Activated CD4-positive, alpha-beta T cell treated with anti-CD3 and anti-CD28 coated beads, Interleukin-2, amount 10 ng/mL, durations not matched to agents 7 days and 5 days (primary cell): ENCODE measurements at places on chromosomes 7 and 10.

DNA sequence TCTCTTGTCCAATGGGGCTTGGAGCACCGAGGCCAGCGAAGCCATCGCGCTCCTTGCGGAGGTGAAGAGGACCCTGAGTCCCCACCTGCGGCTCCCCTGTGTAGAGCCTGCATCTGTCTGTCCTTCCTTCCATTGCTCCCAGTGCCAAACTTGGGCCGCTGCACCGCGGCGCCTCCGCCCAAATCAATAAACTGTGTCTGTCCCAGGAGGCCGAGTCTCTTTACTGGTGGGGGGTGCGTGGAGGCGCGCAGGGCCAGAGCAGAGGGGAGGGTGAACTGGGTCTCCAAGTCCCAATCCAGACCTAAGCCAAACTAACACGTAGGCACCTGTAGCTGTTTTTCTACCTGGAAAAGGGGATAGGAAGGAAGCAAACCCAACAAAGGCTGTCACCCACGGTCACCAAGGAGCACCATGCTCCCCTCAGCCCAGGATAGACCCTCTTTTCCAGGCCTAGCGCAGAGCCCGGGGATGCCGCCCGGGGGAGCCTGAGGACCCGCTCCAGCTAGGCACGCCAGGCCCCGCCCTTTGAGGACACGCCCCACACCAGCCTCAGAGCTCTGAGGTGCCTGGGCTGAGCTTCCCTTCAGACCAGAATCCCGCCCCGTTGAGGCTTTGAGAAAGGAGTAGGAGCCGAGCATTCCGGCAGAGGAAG lies 1.2 kb upstream of the CHAT start:
- DNase-seq, result no peak

DNA sequence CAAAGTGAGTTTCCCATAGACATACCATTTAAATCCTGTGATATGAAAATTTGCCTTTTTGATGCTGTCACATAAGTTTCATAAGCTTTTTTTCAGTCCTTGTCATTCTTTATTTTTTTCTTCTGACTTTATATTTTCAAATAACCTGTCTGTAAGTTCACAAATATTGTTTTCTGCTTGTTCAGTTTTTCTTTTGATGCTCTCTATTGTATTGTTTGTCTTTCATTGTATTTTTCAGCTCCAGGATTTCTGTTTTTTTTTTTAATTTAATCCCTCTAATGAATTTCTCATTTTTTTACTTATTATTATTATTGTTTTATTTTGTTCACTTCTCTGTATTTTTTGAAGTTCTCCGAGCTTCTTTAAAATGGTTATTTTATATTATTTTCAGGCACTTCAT lies 623.4 kb downstream of the CNTNAP2 start:
- no peak for DNase-seq

GRCh38 chr7:69363136-69363535 lies 235.1 kb upstream of the AUTS2 start:
- DNase-seq, result no peak

- no peak for DNase-seq
These were observed 255.9 kb downstream of the DNAJB9 start for GRCh38 chr7:108825581-108825909.

GRCh38 chr10:78568620-78569019 lies 500.1 kb upstream of the ZMIZ1 start:
- DNase-seq, result no peak

GRCh38 chr7:118918556-118918955 lies 694.1 kb downstream of the ANKRD7 start:
- DNase-seq, result no peak

GRCh38 chr10:110110338-110110737 lies 97.1 kb upstream of the MXI1 start:
- DNase-seq, result no peak

DNA sequence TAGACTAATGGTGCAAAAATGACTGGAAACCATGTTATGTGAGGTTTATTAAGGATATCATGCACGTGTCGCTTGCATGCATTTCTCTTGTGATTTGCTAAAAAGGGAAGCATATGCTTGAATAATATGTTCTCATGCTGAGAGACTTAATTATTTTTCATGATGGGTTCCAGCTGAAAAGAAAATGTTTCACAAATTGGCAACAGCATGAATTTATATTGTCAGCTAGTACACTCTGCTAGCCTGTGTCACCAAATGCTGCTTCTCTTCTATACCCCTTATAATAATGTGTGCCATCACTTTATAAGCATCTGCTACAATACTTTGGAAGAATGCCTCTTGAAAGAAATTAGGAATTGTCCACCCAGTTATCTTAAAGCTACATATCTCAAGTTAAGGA lies 63.0 kb downstream of the GNAI1 start:
- no peak for DNase-seq

GRCh38 chr7:47350425-47350824 lies 231.5 kb downstream of the TNS3 start:
- no peak for DNase-seq

DNA sequence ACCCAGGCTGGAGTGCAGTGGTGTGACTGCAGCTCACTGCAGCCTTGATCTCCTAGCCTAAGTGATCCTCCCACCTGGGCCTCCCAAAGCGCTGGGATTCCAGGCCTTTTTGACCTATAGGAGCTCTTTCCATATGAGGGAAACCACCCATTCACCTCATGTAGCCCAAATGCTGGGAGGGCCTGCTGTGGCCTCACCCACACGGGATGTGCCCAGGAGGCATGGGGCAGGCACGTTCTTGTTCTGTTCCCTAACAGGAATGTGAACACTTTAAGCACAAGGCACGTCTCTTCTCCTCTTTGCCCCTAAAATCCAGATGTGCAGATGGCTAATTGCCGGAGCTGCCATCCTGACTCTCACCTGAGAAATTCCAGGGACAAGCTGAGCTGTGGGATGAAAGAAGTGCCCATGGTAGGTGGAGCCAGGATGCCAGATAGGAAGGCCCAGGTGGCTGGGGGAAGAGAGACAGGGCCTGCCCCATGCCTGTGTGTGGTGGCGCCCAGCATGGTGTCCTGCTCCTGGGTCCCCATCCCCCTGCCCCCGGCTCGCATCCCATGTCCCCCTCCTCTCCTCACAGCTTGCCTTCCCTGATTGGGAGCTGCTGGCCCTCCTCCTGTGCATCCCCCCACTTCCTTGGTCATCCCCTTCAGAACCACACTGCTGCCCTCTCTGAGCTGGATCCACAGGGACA lies 17.3 kb downstream of the CAMK2B start:
- DNase-seq, result no peak

GRCh38 chr10:45466784-45467183 lies 92.8 kb downstream of the ALOX5 start:
- DNase-seq, result no peak

- peak; percentile 42 for DNase-seq
These were observed 119.4 kb downstream of the DYNC2I1 start for GRCh38 chr7:158975526-158976467.

- no peak for DNase-seq
These were observed 182.0 kb downstream of the SEMA3E start for GRCh38 chr7:83466956-83467355.

DNA sequence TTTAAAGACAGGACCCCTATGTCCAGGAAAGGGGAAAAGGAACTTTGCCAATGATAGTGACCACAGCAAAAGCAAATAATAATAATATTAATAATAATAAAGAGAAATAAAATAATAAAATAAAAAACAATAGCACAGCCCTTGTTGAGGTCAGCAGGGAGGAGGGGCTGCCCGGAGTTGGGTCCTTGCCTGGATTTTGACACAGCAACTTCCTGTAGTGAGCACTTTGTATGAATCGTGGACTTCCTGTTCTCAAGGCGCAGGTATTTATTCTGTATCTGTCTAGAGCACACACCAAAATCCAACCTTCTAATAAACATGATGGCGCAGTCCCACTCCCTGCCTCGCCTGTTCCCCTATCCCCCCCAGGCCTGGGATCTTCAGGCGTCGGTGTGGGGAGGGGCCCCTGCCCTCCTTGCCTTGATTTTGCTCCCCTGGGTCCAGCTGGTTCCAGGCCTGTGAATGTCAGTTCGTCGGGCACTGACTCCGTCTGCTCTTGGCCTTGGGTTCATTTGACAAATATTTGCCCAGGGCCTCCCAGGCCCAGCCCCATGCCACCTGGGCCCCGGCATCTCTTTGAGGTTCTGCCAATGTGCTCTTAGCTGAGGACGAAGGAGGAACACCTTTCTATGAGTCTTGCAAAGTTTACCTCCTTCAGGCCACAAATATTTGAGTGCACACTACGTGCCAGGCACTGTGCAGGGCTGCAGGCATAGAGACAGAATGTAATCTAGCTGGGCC lies 13.9 kb downstream of the TRIM8 start:
- no peak for DNase-seq

DNA sequence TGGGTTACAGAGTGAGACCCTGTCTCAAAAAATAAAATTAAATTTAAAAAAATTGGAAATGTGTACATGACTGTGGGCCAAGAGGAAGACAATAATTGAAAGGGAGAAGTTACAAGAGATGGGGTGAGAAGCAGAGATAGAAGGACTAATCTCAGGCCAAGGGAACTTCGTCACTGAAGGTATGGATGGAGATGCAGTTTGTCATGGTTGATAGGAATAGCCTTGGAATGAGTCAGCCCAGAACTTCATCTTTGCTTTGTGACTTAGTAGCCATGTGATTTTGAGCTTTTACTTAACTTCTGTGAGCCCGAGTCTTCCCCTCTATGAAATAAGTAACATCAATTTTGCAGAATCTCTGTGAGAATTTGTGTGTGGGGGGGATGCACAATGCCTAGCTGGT lies 6.5 kb upstream of the PODXL start:
- DNase-seq, result no peak

GRCh38 chr10:17244700-17245365 lies 16.8 kb downstream of the VIM start:
- DNase-seq, result no peak

- DNase-seq, result no peak
These were observed 41.6 kb downstream of the HK1 start for GRCh38 chr10:69319841-69320316.
